ENCODE measurements at places on chromosomes 5 and 9.

GRCh38 chr5:179461576-179461975 lies 88.8 kb upstream of the RUFY1 start:
- no peak for DNase-seq

GRCh38 chr5:141431286-141431685 lies 979 bp downstream of the PCDHGA12 start:
- no peak for DNase-seq

DNA sequence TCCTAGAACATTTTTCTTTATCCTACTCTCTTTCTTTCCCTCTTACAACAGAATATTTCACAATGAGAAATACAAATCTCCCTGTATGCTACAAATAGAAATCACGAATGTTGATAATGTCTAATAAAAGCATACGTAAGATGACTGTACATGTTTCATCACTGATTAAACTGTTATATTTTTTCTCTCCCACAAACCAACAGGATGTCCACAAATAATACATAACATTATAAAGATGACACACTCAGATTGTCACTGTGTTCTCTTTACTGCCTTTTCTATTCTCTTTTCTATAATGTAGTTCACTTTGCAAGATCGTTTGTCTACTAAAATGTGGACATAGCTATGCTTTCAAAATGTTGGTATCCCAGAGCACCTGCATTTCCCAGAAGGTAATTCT lies 90.7 kb upstream of the PARP8 start:
- no peak for DNase-seq

GRCh38 chr5:175809531-175810121 lies 61.8 kb upstream of the CPLX2 start:
- DNase-seq = no peak

DNA sequence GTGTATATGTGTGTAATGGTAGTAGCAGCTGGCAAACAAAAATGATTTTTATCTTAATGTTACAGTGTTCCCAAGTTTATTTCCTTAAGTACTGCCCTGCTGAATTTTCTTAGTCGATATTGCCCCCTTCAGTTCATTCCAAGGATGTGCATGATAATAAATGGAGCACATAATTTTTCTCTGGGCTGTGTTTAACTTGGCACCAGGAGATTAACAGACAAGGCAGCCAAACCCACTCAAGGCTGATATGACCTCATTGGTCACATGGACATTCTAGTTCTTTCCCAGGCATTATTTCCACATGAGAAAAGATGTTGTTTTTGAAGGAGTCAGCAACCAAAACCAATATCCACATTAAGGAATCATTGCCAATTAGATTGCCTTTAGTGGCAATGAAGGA lies 61.8 kb downstream of the COX7C start:
- DNase-seq = no peak

DNA sequence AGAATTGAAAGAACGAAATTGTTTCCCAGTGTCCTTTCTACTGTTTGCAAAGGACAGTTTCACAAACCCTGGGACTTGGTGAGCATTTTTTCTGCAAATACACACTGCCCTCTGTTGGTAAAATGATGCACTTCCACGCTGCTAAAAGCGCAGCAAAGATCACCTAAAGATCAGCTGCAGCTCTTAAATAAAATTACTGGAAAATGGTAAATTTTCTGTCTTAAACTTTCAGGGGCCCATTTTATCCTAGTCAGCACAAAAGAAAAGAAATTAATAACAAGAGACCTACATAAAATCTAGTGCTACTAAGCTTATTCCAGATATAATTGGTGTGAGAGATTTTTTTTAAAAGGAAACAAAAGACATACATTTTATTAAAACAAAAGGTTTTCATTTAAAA lies 566.0 kb downstream of the CAAP1 start:
- no peak for DNase-seq

DNA sequence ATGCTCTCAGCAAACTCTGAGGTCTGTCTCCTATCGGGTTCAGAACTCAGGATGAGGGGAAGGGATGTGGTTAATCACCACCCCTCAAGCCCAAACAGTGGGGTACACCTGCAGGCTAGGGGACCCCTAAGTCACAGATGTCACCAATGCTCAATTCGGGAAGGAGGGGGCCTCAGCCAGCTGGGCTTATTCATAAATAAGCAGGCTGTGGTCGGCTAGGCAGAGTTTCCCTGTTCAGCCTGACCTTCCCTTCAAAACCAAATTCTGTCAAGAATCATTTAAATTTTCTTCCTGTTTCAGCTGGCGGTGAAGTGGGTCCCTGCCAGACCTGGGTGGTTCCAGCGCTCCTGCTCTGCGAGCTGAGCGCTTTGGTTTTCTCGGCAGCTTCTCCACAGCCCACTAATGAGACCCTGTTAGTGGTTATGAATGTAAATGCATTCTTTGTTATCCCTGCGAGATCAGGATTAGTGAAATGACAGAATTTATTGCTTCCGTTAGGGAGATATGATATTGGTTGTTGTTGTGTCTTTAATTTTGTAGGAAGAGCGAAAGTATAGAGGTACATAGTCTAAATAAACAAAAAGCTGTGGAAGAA lies 68.3 kb downstream of the AK8 start:
- no peak for DNase-seq

DNA sequence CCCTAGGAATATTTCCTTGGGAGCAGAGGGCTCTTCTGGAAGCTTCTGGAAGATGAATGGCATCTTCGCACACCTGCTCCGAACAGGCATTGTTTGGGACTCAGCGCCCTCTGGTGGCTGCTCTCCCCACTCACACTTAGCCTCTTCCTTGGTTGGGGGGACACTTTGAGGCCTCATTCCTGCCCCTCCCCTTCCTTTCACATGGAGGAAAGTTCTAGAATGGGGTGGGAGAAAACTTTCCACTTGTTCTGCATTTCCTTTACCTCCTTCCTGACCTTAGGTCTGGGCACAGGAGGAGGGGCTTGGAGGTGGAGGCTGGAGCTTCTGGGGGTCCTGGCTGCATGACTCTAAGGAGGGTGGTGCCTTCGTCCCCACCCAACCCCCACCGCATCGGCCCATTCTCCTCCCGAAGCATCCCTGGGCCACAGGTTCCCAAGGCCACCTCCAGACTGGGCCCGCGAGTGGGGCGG lies 19.3 kb upstream of the SMIM32 start:
- no peak for DNase-seq

- DNase-seq = no peak
Measured at GRCh38 chr5:26415987-26416779, 622.2 kb downstream of the CDH9 start.

DNA sequence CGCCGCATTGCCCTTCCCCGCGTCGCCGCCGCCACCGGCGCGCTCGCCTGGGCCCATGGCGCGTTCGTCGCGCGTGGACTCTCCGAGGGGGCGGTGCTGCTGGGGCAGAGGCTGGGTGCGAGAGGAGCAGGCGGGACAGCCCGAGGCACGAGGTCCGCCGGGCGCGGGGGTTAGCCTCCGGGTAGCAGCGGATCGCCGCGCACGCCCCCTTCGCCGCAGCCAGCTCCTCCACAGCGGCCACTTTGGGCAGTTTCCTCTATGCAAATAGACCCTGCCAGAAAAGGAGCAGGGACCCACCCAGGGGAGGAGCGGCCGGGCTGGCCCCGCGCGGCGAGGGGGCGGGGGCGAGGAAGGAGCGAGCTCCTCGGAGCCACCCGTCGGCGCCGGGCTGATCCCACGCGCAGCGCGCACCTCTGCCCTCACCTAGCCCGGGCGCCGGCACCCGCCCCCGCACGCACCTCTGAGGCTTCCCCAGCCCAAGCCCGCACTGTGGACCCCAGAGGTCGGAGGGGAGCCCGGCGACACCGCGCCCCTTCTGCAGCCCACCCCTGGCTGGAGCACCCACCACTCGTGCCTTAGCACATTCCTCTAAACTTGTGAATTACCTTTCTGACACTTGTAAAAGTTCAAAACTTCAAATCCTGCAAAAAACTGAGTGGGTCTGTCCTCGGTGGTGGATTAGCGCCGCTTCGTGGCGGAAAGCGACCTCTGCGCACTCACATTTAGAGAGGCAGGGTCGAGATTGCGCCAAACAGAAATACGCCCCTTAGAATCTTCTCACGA lies at the start of gene COL23A1:
COL23A1 (minus strand) TSS at position 253 of the 783 bp plus-strand sequence.
- DNase-seq = peak; percentile 5

GRCh38 chr9:134182554-134183085 lies 18.3 kb upstream of the RNU6ATAC start:
- no peak for DNase-seq

GRCh38 chr5:154850255-154851062 lies at the start of gene FAXDC2:
FAXDC2 (minus strand) TSS chr5:154850603; CDS start chr5:154838178, 12,425 bp downstream.
- DNase-seq = no peak

GRCh38 chr5:132227485-132228240 lies at the start of gene P4HA2:
P4HA2 (minus strand) TSS chr5:132227853; CDS start chr5:132218626, 9,227 bp downstream.
- no peak for DNase-seq

GRCh38 chr9:15735083-15735857 lies 182.4 kb downstream of the CCDC171 start:
- no peak for DNase-seq
